Cardiac fibroblast (primary cell): ENCODE measurements at places on chromosomes 5 and 9.

- DNase-seq: no peak
Observed at GRCh38 chr9:86771941-86772634, 175.2 kb downstream of the GAS1 start.

GRCh38 chr9:82757924-82758323 lies 305.0 kb downstream of the RASEF start:
- no peak for DNase-seq

DNA sequence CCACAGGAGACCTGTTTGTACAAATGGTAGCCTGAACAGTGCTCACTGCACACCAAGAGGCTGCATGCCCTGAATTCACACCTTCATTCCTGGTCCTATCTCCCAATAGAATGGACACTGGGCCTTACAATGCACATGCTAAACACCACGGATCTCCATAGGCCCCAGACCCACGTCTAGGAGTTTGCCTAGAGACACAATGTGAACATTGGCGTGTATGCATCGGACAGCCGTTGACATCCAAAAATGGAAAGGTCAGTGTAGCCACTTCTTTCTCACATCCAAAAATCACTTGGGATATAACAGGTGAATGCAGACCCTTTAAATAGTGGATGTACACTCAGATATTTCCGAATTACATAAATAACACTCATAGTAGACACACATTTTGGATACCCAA lies 927 bp downstream of the PAX5 start:
- no peak for DNase-seq

DNA sequence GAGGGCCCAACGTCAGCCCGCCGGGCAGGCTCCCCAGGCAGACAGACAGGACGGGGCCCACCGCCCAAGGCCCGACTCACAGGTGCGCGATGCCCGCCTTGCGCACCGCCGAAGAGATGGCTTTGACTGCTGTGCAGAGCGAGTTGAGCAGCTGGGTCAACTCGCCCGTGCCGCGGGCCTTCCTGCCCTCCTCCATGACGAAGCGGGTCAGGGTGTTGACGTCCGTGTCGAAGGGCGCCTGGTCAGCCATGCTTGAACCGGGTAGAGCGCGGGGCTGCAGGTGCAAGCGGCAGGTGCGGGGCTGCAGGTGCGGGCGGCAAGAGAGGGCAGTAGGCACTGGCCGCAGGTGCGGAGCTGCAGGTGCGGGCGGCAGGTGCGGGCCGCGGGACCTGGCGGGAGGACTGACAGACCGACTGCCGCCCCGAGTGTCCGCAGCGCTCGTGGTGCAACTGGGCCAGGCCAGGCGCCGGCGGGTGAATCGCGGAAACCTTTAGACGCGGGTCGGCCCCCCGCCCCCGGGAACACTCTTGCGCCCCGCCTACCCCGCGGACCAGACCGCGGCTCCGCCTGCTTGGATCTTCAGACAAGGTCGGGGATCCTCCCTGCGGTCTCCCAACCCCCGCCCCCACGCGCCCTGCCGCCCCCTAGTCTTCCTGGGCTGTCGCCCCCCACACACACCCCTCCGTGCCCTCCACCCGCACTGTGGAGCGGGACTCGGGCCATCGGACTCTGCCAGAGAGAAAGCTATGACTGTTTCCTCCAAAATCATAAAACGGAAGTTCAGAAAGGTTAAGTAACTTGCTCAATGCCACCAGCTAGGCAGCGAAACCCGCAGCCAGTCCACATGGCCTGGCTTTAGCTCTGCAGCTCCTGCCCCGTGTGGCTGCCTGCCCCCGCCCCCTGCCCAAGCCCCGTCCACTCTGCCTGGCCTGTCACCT lies at the start of gene FBP1:
FBP1 (minus strand) TSS at position 458 of the 938 bp plus-strand sequence; CDS start at position 250, 208 bp downstream.
- DNase-seq: peak; percentile 7

- no peak for DNase-seq
Observed at GRCh38 chr5:27516437-27516836, 478.1 kb upstream of the CDH9 start.

DNA sequence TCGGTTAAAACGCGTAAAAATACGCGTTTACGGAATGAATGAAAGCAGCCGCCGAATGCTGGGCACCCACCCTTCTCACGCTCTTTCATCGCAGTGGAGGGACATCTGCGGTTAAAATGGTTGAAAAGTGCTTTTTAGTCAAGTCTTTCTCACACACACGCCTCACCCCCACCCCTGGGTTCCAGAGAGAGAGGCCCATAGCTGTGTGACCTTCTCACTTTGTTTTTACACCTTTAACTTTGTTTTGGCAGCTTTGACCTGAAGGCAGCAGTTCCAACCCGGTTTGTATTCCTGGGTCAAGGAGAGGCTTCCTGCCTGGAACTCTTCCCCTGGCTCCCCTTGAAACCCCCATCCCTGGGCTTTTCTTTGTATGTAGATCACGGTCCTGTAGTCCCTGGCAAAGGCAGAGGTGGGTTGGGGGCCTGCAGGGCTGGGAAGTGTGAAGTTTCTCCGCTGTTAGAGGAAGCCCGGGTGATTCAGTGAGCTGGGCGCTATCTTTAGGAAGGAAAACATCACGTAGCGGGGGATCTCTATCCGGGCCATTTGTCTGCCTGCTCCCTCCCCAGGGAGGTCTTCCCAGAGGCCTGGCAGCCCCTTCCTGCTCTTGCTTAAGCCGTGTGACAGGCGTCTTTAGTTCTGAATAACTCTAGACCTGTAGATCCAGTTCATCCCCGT lies 29.6 kb downstream of the SPRY4 start:
- peak; percentile 51 for DNase-seq

DNA sequence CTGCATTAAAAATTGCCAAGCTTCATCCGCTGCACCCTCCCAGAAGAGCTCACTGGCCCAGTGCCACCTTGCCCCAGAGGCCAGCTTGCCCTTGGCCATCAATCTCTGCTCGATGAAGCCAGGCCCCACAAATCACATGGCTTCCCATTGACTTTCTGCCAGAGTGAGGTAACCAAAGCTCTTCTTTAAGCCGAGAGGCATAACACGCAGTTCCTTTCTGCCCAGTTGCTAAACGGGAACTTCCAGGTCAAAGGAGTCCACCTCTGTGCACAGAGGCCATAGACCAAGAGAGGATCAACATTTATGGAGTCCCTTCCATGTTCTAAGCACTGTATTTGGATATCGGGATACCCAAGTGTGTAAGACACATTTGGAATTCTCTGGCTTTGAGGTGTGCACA lies 208.8 kb downstream of the KIF4B start:
- no peak for DNase-seq

DNA sequence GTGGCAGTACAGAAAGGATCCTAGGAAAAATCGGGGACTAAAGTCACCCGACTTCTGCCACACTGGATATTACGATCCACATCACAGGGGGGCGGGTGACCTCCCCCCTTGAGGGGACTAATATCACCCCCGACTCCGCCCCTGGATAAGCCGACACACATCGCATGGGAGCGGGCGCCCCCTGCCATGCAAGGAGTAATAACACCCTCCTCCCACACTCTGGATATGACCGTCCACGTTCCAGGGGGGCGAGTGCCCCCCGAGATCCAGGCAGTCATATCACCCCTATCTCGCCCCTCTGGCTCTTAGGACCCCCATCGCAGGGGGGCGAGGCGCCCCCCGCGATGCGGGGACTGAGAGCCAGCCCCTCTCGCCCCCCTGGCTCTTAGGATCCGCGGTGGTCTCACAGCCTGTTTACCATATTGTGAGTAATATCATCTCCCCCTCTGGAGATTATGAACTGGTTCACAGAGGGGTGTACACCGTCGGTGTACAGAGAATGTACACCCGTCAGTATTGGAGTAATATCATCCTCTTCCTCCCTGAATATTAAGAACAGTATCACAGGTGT lies 423.0 kb downstream of the DIRAS2 start:
- no peak for DNase-seq

DNA sequence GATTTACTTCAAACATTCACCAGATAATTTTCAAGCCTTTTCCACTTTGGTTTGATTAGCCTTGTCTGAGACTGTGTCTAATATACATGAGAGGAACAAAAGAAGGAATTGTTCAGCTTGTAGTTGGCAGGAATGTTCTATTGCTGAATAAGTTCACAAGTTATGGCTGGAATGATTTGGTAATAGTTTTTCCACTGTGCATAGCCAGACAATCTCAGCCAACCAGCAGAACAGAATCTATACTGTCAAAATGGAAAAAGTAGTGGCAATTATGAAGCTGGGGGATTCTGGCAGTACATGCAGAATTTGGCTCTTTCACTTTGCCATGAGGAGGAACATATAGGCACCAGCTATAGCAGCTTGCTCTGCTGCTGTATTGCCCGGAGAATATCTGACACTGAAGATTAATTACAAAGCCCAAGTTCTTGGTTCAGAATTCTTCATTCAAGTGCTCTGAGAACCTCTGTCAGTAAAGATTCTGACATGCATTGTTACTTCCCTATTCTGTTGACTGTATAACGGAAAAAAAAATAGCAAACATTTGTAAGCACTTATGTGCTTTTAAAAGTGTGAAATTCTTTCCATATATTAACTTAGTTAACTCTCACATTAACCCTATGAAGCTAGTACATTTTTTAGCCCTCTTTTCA lies 150.6 kb downstream of the PRR16 start:
- DNase-seq: peak; percentile 81

- DNase-seq: no peak
Observed at GRCh38 chr5:62283861-62284260, 22.1 kb upstream of the KIF2A start.

DNA sequence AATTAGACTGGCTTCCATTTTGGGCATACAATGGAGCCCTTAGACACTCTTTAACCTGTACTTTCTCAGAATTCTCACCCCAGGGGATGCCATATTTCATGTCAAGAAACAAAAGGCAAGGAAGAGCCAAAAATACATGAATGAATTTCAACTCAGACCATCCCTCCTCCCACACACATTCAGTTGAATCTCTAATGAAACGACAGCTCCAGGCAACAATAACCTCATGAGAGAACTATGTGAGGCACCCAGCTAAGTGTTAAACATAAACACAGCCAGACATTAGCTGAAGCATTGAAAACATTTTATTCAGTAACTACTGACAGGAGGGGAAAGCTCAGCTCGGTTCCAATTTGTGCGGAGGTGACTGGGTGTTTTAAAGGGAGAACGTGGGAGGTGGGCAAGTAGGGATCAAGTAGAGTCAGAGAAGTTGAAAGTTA lies 1359.1 kb upstream of the CDH9 start:
- peak; percentile 44 for DNase-seq

DNA sequence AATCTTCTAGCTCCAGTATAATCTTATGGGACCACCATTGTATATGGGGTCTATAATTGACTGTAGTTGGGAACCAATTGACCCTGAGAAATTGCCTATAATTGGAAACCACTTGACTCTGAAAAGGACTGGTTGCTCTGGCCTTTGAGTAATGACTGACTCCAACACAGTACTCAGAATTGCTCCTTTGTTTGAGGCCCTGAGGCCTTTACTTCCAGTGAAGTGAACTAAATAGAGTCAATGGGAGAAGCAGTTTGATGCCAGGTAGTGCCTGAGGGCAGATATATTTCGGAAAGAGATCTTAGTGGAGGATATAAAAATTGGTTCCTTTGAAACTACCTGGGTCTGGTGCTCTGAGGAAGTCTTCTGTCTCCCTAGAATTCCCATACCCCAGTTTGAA lies 16.0 kb upstream of the TMEM171 start:
- DNase-seq: no peak

GRCh38 chr9:110842169-110842568 lies 173.6 kb downstream of the MUSK start:
- peak; percentile 8 for DNase-seq

DNA sequence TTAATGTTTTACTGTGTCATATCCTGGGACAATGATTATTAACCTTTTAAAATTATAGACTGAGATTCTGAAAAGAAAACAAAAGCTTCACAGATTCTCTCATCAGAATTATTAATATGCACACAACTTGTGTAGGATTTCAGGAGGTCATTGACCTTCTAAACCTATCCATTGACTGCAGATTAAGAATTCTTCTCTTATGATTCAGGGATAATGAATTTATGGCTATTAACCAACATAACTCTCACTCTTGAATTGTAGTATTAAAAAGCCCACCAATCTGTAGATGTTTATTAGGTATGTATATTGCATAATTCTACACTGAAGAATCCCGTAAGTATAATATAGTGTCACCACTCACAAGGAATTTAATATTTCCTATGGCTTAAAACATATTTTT lies 179.8 kb downstream of the PBX3 start:
- no peak for DNase-seq

DNA sequence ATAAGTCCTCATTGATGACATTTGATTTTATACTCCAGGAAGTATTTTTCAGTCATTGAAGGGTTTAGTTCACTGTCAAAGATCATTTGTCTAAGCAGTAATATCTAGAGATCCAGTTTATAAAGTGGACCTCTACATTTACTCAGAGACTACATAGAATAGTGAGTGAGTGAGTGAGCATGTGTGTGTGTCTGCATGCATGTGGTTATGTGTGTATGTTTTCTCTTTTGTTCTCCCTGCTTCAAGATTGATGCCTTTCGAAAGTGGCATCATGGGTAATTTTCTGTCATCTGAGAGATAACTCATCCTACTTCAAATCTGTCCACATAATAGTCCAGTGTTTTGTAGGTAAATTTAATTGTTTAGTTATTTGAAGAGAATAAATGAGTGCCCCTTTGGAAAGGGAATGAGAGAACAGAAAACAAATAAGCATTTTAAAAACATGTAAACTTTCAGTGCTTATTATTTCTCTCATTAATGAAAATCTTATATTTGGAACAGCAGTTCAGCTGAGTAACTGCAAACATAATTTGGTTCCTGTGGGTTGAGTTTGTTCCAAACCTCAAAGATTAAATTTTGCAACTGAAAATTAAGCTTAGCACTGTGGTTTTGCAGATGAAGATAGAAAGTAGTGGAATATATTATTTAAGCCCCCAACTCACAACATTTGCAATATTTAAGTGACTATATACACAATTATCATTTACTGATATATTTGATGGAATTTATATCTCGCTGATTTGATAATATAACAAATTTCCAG lies 1295.1 kb upstream of the C9orf72 start:
- DNase-seq: no peak

GRCh38 chr9:6498982-6499381 lies 86.0 kb downstream of the UHRF2 start:
- peak; percentile 79 for DNase-seq

GRCh38 chr5:76483433-76483832 lies 80.3 kb downstream of the IQGAP2 start:
- no peak for DNase-seq

- DNase-seq: peak; percentile 43
Observed at GRCh38 chr9:86534572-86535258, 180.5 kb upstream of the TUT7 start.

GRCh38 chr5:65163698-65164097 lies 318.0 kb downstream of the ADAMTS6 start:
- DNase-seq: peak; percentile 81

DNA sequence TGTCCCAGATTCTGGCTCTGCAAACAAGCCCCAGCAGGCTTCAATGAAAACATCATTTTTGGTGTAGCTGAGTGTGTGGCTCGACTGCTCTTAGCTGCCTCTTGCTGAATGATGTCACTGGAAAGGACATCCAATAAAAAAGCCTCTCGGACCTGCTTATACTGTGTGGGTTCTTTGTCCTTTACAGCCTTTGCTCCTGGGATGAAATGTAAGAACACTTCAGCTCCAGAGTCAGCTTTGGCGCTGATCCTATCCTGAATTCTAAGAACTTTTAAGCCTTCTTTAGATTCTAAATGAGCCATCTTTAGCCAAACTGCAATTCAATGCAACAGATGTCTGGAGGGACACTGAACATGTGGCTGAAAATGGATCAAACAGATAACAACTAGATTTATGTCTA lies 404.6 kb upstream of the C9orf72 start:
- DNase-seq: no peak
